DMS79 (cell line): ENCODE measurements at places on chromosomes 13 and 19.

- DNase-seq, result no peak
Measured at GRCh38 chr19:798415-799075, 1.3 kb downstream of the PTBP1 start.

GRCh38 chr13:45932172-45932571 is 80.6 kb upstream of the SIAH3 start:
- DNase-seq, result no peak

DNA sequence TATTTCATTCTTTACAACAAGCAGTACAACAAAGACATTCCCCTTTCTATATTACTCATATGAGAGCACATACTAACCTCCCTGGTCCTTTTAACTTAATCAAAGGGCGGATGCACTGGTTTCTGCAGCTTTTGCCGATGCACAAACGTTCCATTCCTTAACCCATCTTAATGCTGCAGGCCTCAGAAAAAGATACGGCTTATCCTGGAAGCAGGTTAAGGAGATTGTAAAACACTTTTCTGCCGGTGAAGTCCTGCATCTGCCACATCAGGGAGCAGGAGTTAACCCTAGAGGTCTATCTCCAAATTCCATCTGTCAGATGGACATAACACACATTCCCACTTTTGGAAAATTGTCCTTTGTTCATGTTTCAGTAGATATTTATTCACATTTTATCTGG is 11.5 kb upstream of the ZNF814 start:
- DNase-seq, result no peak

- no peak for DNase-seq
Measured at GRCh38 chr13:30829145-30829832, 76.8 kb upstream of the MEDAG start.

- no peak for DNase-seq
Measured at GRCh38 chr13:43360892-43361610, 337.7 kb downstream of the DNAJC15 start.

DNA sequence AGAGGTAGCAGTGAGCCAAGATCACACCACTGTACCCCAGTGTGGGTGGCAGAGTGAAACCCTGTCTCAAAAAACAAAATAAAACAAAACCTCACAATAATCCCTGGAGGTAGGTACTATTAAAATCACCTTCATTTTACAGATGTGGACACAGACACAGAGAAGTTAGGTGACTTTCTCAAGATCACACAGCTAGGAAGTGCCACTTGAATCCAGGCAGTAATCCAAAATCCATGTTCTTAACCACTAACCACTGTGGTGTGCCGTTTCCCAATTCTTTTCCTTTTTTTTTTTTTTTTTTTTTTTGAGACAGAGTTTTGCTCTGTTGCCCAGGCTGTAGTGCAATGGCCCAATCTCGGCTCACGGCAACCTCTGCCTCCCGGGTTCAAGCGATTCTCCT is 9.0 kb downstream of the PPP1R14A start:
- no peak for DNase-seq

GRCh38 chr13:82654861-82655855 is 1227.1 kb downstream of the SLITRK1 start:
- DNase-seq, result no peak

DNA sequence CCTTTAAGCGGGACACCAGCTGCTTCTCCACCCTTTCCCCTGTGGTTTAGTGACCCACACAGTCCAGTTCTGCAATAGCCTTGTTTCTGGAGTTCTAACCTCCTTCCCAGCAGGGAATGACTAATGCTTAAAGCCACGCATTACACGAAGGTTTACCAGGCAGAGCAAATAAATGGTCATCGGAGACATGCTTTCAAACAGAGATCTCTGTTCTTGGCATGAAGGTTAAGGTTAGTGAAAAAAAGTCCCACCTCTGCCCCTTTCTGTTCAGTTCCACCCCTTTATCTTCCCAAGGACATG is 25.3 kb upstream of the MEDAG start:
- no peak for DNase-seq

DNA sequence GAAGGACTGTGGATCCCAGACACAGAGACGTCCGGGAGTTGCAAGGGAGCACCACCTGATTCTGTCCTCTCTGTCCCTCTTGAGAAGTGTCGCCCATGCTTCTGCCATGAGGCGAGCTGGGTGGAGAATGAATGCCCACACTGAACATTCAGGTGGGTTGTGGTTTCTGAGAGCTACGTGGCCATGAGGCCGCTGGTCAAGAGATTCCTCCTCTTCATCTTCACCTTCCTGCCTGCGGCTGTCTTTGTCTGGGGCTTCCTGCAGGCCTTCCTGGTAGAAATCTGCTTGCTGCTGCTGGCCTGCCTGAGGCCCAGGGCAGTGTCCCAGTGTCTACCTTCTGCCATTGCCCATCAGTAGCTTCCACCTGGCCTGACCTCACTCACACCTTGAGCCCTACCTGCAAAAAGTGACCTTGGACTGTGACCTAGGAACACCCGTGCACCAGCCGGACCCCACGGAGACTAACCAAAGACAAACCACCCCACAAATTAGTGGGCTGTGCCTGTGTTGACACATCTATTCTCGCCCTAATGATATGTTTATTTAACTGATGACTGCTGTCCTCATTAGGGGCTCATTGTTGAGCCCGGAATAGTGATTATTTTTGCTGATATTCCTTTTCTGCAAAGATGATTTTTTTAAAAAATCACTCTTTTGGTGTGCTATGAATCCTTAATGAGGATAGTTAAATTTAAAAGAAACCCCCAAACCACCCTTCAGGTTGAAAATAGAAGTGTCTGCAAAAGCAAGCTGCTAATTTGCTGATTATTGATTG is 38.7 kb upstream of the ZNF536 start:
- DNase-seq, result no peak

DNA sequence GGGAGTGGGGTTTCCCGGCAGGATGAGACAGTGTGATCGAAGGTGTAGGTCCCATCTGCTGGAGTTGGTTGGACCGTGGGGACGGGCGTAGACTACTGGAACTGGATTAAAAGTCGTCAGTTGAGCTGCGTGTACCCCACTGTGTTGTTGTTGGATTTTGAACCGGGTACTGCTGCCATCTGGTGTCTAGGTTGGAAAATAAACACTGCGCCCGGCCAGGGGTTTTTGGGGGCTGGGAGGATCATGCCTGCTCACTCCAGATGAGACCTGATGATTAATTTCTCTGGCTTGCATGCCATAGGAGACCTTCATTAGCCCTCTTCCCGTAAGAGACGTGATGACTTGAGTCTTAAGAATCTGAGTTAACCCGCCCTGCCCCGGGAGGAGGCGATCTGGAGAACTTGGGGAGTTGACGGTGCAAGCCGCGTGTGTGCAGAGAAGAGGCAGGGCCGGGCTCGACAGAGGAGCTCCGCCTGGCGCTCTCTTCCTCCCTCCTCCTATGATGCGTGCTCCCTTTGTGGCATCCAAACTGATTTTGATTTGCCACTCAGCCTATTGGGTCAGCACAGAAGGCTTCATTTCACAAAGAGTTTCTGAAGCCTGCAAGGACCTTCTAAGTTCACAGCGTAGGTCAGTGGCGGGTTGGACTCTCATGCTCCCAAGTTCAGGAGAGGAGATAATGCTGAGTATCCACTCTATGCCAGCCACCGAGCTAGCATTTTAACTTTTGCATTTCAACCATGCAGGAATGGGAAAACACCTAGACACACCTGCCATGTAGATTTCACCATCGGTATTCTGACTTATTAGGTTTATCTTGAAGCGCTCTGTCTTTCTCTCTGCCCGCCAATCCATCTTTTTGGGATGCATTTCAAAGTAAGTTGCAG is 2.7 kb downstream of the UHRF1 start:
- DNase-seq, result peak; percentile 65

DNA sequence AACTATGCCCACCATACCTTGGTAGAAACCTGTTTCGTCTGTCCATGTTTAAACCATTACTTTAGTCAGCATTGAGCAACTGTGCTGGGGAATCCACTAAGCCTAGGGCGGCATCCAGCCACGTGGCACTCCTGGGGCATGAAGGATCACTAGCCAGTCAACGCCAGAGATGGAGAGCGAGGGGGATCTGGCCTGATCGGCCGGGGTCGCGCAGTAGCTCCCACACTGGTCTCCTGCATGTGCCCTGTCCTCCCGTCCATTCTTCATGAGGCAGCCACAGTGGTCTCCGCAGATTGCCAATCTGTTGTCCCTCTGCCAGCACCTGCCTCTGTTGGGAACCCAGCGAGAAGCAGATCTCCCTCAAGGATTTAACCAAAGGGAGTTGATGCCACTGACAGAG is 109.4 kb downstream of the DPF1 start:
- no peak for DNase-seq

DNA sequence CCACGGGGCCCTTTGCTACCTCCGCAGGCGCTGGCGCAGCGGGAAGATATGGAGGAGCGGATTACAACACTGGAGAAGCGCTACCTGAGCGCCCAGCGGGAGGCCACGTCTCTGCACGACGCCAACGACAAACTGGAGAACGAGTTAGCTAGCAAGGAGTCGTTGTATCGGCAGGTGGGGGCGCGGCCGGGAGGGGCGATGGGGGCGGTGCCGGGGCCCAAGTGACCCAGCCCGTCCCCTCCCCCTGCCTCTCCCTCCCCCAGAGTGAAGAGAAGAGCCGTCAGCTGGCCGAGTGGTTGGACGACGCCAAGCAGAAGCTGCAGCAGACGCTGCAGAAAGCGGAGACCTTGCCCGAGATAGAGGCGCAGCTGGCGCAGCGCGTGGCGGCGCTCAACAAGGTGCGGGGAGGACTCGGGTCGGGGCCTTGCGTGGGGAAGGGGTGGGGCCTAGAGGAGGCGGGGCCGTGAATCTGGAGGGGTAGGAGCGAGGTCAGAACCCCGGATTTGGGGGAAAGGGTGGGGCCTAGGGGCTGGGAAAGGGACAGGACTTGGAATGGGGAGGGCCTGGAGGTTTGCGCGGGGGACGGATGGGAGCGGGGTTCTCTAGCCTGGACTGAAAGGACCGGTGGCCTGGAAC is 13.7 kb downstream of the PPFIA3 start:
- no peak for DNase-seq

DNA sequence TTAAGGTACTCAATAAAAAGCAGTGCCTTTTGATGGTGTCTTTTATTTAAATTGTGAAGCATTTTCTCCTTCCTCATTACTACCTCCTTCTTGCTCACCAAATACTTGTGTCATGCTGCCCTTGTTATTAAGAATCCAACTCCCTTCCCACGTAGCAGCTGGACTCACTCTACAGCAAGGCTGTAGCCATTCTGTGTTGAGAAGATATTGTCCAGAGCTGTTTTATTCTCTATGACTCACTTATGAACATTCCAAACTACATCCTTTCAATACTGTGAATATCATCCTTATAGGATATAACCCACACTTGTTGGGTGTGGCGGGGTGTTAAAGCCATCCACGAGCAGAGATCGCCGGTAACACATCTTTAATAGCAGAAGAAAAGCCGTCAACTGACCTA is 1671.5 kb upstream of the SLC10A2 start:
- DNase-seq, result no peak
